ENCODE measurements at places on chromosomes 1 and 21.

GRCh38 chr1:93129507-93130099 is 50.5 kb downstream of the MTF2 start:
- DNase-seq = no peak

GRCh38 chr1:163875200-163875926 is 553.6 kb downstream of the NUF2 start:
- DNase-seq = no peak

- no peak for DNase-seq
Observed at GRCh38 chr1:216632980-216633379, 90.2 kb downstream of the ESRRG start.

GRCh38 chr1:200665861-200666260 is 3.8 kb downstream of the DDX59 start:
- no peak for DNase-seq

GRCh38 chr1:55825461-55825860 is 610.3 kb upstream of the USP24 start:
- no peak for DNase-seq

GRCh38 chr1:199857108-199857507 is 170.4 kb upstream of the NR5A2 start:
- DNase-seq = no peak

DNA sequence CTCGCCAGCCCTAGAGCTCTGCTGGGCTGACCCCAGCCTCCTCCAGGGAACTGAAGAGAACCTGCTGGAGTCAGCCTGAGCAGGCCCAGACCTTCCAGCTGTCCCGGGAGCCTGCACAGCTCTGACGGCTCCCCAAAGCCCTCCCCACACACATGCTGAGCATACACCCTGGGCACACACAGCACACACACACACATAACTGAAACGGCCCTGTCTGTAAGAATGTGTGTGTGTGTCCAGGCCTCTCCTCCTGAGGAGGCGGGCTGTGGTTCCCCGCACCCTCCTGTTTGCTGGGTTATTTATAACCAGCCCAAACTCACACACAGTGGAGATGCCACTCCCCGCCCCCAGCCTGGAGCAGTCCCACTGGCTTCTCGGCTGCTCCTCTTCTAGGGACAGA is 20.2 kb downstream of the SDC3 start:
- no peak for DNase-seq

GRCh38 chr1:162498496-162498810 is 835 bp downstream of the UHMK1 start:
- no peak for DNase-seq

DNA sequence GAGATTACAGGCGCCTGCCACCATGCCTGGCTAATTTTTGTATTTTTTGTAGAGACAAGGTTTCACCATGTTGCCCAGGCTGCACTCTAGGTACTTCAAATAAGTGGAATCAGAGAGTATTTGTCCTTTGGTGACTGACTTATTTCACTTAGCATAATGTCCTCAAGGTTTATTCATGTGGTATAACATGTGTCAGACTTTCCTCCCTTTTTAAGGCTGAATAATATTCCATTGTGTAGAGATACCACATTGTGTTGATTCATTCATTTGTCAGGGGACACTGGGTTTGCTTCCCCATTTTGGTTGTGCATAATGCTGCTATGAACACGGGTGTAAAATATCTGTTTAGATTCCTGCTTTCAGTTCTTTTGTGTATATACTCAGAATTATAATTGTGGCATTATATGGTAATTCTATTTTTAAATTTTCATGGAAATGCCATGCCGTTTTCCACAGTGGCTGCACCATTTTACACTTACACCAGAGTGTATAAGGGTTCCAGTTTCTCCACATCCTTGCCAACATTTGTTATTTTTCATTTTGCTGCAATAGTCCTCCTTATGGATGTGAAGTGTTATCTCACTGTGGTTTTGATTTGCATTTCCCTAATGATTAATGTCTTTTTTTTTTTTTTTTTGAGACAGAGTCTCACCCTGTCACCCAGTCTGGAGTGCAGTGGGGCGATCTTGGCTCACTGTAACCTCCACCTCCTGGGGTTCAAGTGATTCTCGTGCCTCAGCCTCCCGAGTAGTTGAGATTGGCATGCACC is 35.1 kb downstream of the IL6R start:
- DNase-seq = no peak

- DNase-seq = no peak
Observed at GRCh38 chr1:38512789-38513188, 346.8 kb downstream of the RRAGC start.

All from activated T-cell treated with anti-CD3 and anti-CD28 coated beads, Interleukin-2, amount 50 U/mL, for 24 hours (primary cell).